ENCODE measurements at places on chromosomes 2 and 18.

DNA sequence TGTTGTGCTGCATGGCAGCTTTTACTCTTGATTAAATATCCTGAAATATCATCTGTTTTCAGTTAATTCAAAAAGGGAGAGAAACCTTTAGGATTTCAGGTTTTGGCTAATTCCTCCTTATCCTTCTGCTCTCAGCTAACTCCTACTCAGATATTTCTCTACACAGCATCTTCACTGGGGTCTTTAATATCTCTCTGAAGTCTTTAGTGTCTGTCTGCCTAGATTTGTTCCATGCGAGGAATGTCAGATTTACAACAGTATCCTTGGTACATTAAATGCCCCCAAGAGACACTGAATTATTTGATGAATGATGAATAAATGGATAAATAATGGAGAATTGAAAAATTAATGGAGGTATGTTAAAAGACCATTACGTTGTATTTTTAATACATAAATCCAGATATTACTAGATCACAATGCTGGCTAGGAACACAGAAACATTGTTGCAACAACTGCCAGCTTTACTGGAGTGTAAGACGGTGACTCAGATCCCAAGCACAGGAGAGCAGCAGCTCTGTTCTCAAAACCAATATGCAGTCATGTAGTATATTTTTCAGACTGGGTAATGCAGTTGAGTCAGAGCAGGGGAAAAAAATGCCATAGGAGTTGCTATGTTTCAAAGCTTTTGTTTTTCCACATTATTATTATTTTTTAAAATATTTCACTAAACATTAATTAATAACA is 388.0 kb upstream of the SYT4 start:
- no peak for DNase-seq

GRCh38 chr18:63143330-63143771 is 176.2 kb downstream of the BCL2 start:
- no peak for DNase-seq

DNA sequence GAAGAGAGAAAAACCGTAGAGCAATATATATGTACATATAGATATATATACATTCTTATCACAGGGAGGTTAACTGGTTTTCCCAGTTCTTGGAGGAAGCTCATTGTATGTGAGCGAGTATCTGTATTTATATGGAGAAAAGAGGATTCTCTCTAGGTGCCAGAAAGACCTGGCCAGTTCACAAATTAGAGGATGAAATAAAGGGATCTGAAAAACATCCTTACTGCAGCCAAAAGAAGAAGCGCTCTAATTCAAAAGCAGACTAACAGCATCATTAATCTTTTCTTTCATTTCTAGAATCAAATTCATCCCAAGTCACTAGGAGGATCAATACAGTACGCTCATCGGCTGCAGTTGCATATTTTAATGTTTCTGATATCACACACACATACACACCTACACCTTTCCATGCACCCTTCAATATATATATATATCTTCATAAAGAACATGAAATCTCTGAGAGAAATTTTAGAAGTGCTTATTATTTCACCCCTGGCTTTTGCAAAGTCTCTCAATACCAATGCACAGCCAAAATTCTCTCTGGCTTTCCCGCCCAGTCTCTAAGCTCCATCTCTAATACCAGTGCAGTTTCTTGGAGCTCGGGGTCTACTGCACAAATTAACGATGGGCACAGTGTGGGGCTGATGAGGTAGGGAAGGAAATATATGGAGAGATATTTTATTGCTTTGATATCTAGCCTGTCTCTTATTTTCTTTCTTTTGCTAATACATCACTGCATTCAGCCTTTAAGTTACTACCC is 731 bp downstream of the NRXN1 start:
- DNase-seq, result no peak

DNA sequence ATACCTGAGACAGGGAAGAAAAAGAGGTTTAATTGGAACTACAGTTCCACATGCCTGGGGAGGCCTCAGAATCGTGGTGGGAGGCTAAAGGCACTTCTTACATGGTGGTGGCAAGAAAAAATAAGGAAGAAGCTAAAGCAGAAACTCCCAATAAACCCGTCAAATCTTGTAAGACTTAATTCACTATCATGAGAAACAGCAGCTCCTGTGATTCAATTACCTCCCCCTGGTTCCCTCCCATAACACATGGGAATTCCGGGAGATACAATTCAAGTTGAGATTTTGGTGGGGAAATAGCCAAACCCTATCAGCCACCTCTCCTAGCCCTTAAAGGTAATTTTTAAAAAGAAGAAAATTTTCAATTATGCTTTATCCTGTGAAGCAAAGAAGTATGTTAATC is 728.8 kb downstream of the RNF144A start:
- no peak for DNase-seq

DNA sequence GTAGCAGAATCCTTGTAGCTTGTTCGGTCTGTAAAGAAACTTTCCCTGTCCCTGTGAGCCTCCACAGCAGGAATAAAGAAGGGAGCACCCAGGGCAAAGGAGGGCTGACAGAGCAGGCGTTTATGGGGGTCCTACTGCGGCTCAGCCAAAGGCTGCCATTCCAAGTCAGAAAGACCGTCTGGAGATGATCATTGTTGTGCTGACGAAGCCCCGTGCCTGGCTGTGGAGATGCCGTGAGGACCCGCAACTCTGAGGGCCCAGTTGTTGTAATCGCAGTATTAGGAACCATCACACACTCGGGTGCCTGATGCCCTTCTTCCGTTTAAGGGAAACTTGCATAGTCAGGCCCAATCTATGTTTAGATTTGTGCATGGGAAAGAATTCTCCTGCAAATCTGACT is 16.9 kb upstream of the VWA3B start:
- no peak for DNase-seq

- DNase-seq, result no peak
These were observed 83.7 kb downstream of the EN1 start for GRCh38 chr2:118763797-118764196.

DNA sequence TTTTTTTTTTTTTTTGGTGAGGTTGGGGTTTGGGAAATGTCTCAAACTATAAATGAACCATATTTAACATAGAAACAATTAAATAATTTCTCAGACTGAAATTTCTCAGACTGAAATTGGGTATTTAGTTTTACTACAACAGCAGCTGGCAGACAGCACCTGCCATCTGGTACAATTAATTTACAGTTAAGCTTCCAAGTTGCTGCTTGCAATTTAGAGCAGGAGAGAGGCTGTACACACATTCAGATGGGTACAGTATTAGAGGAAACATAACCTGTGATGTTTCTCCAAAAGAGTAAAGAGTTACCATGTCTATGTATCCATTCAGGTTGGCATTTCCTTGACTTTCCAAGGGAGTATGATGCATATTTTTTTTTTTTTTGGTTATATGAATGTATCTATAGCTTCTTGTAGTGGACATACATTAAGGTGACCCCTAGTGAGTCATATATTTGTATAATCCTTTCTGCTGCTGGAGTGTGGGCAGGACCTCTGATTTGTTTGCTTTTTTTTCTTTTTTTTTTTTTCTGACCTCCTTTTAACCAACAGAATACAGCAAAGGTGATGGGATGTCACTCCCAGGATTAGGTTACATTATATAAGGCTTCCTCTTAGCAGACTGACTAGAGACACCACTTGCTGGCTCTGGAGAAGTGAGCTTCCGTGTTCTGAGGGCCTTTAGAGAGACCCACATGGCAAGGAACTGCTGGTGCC is 201.7 kb downstream of the PTH2R start:
- no peak for DNase-seq
